A549 treated with GW870086 at 1 μM for 4 hours (cell line): ENCODE measurements at places on chromosomes 4 and X. TPM values are rescaled to one million over a fixed set of nuclear protein-coding genes. Genes with fewer than 3 reads are reported as not detected.

The IRF2 gene
- total RNA-seq: 8.9 to 10.1 TPM (median 9.2 TPM) in 5 replicates

The CA5B gene
- total RNA-seq: 1.8 to 3.8 TPM (median 3.0 TPM) in 5 replicates

The GLOD5 gene
- not detected in 5 replicates for total RNA-seq

The PARM1 gene
- total RNA-seq: 0.40 to 0.69 TPM (median 0.63 TPM) in 5 replicates

The MAGEE2 gene
- not detected in 5 replicates for total RNA-seq

The FABP2 gene
- not detected in 5 replicates for total RNA-seq

The CSAG2 gene
- not detected in 5 replicates for total RNA-seq

The CENPI gene
- 9.7 to 15.4 TPM (median 12.8 TPM) in 5 replicates for total RNA-seq

The HPRT1 gene
- total RNA-seq: 95.6 to 116 TPM (median 109 TPM) in 5 replicates

The BTK gene
- 0.12 to 0.34 TPM (median 0.14 TPM) in 5 replicates for total RNA-seq

The NXF2 gene
- not detected in 5 replicates for total RNA-seq

The ACE2 gene
- 0.07 TPM in 1 of 5 replicates, not detected in the others for total RNA-seq

The ASMT gene
- 0.30 to 0.58 TPM (median 0.43 TPM) in 4 of 5 replicates, not detected in the other for total RNA-seq

The NDNF gene
- not detected in 5 replicates for total RNA-seq

The PPBP gene
- 0.38 to 0.45 TPM in 2 of 5 replicates, not detected in the others for total RNA-seq

The AREG gene
- 38.9 to 48.1 TPM (median 43.8 TPM) in 5 replicates for total RNA-seq

The GAGE13 gene
- not detected in 5 replicates for total RNA-seq

The ANAPC4 gene
- total RNA-seq: 11.0 to 14.3 TPM (median 12.4 TPM) in 5 replicates

The IQSEC2 gene
- total RNA-seq: 31.0 to 46.8 TPM (median 42.6 TPM) in 5 replicates

The TLR3 gene
- total RNA-seq: 0.34 to 0.48 TPM (median 0.40 TPM) in 5 replicates

The PRR27 gene
- not detected in 5 replicates for total RNA-seq

The PDE6B gene
- total RNA-seq: not detected in 5 replicates

The CXCL8 gene
- total RNA-seq: 6.7 to 11.2 TPM (median 8.1 TPM) in 5 replicates

The MAGEC1 gene
- 0.06 to 0.09 TPM in 2 of 5 replicates, not detected in the others for total RNA-seq

The RAB40AL gene
- 0.13 TPM in 1 of 5 replicates, not detected in the others for total RNA-seq

The ZMAT1 gene
- total RNA-seq: 0.05 TPM in 3 of 5 replicates, not detected in the others

The FBXW7 gene
- total RNA-seq: 5.3 to 7.6 TPM (median 6.6 TPM) in 5 replicates

The SULT1E1 gene
- not detected in 5 replicates for total RNA-seq

The TTC29 gene
- total RNA-seq: not detected in 5 replicates

The IL13RA1 gene
- total RNA-seq: 50.2 to 66.2 TPM (median 61.3 TPM) in 5 replicates

The CXCL10 gene
- 0.14 TPM in 1 of 5 replicates, not detected in the others for total RNA-seq

The LGI2 gene
- total RNA-seq: 0.06 to 0.25 TPM (median 0.10 TPM) in 5 replicates

The SFRP2 gene
- 0.06 TPM in 1 of 5 replicates, not detected in the others for total RNA-seq

The TRPC3 gene
- total RNA-seq: 0.05 to 0.11 TPM (median 0.06 TPM) in 4 of 5 replicates, not detected in the other

The FAM47C gene
- total RNA-seq: not detected in 5 replicates

The PRIMPOL gene
- total RNA-seq: 5.7 to 8.1 TPM (median 6.9 TPM) in 5 replicates

The MAGEC2 gene
- not detected in 5 replicates for total RNA-seq

The PLRG1 gene
- total RNA-seq: 54.9 to 58.5 TPM (median 56.3 TPM) in 5 replicates

The NAT8L gene
- 10.0 to 14.0 TPM (median 13.2 TPM) in 5 replicates for total RNA-seq

The P2RY4 gene
- total RNA-seq: 0.13 TPM in 1 of 5 replicates, not detected in the others

The F8A2 gene
- not detected in 5 replicates for total RNA-seq

The GYPE gene
- not detected in 5 replicates for total RNA-seq

The POLA1 gene
- 9.9 to 12.3 TPM (median 10.7 TPM) in 5 replicates for total RNA-seq

The PABPC1L2A gene
- not detected in 5 replicates for total RNA-seq

The RAB39B gene
- 0.55 to 0.69 TPM (median 0.60 TPM) in 5 replicates for total RNA-seq

The BTC gene
- total RNA-seq: 0.69 to 1.2 TPM (median 1.2 TPM) in 5 replicates

The MFAP3L gene
- 3.8 to 5.5 TPM (median 4.8 TPM) in 5 replicates for total RNA-seq

The RTL3 gene
- 0.05 to 0.13 TPM (median 0.08 TPM) in 4 of 5 replicates, not detected in the other for total RNA-seq
